Natural killer cell treated with Interleukin-12 subunit alpha and Interleukin-12 subunit beta and Interleukin-15 and Interleukin-18, amount 100 ng/mL, for 72 hours (primary cell): ENCODE measurements at places on chromosomes 12 and 14. TPM values are rescaled to one million over a fixed set of nuclear protein-coding genes. Genes with fewer than 3 reads are reported as not detected.

DNA sequence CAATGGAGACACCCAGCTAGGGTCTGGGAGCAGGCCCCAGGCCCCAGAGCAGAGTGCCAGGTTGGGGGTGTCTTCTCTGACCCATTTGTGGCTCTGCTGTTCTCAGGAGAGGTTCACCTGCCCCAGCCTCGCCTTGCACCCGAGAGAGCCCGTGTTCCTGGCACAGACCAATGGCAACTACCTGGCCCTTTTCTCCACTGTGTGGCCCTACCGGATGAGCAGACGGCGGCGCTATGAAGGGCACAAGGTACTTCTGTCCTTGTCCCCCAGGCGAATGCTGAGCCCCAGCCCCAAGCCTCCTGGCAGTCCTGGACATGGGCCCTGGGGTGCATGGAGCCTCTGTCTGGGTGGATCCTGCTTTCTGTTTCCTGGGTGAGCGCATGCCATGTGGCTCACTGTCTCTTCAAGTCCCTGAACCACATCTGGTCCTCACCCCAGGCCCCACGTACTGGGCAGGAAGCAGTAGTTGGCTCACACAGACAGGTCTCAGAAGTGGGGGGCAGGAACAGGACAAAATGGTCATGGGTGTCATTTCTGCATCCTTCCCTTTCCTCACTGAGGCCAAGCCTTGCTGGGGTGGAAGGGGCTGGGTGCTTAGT lies 58.2 kb downstream of the BEGAIN start:
- no peak overlapping the region for H3K4me3 ChIP-seq
- no peak for DNase-seq
- H3K27me3 ChIP-seq = no peaks in the 10 kb centered on the region
- H3K27ac ChIP-seq = no peak overlapping the region
- no peaks in the 10 kb centered on the region for H3K4me1 ChIP-seq

TAS2R8 gene
- total RNA-seq = not detected

- peaks cover 6% of the 10 kb centered on the region for H3K4me1 ChIP-seq
- H3K27ac ChIP-seq = no peak overlapping the region
- no peak overlapping the region for H3K4me3 ChIP-seq
- H3K27me3 ChIP-seq = peaks cover 31% of the 10 kb centered on the region
Observed at GRCh38 chr12:116698116-116698515, 39.8 kb downstream of the SPRING1 start.

GRCh38 chr14:55691659-55692058 lies 111.7 kb downstream of the KTN1 start:
- no peaks in the 10 kb centered on the region for H3K4me1 ChIP-seq
- no peaks in the 10 kb centered on the region for H3K27me3 ChIP-seq
- no peak overlapping the region for H3K27ac ChIP-seq
- no peak overlapping the region for H3K4me3 ChIP-seq
- H3K36me3 ChIP-seq = peaks cover under 1% of the 10 kb centered on the region
- no peak for DNase-seq

DNA sequence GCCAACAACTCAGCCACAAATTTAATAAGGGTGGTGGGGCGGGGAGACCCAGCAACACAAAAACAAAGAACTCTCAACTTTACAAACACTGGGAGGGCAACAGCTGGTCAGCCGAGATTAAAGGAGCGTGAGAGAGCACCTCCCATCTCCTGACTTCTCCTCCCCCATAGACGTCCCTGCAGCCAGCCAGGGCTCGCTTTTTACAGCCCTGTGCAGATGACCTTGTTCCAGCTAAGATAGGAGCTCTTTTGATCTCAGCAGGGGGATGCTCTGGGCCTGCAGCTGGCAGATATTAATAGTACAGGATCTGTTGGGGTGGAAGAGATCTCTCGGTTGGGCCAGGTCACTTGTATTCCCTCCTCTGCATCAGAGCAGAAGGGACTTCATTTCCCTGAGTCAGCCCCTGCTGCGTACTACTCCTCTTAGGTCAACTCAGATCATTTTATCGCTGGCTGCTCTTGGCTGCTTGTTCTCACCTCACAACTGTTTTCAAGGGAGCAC lies 475.8 kb downstream of the RAD51B start:
- no peaks in the 10 kb centered on the region for H3K27me3 ChIP-seq
- H3K4me3 ChIP-seq = no peak overlapping the region
- peaks cover 23% of the 10 kb centered on the region for H3K4me1 ChIP-seq
- H3K36me3 ChIP-seq = no peaks in the 10 kb centered on the region

SRRM4 gene
- not detected for total RNA-seq

DNA sequence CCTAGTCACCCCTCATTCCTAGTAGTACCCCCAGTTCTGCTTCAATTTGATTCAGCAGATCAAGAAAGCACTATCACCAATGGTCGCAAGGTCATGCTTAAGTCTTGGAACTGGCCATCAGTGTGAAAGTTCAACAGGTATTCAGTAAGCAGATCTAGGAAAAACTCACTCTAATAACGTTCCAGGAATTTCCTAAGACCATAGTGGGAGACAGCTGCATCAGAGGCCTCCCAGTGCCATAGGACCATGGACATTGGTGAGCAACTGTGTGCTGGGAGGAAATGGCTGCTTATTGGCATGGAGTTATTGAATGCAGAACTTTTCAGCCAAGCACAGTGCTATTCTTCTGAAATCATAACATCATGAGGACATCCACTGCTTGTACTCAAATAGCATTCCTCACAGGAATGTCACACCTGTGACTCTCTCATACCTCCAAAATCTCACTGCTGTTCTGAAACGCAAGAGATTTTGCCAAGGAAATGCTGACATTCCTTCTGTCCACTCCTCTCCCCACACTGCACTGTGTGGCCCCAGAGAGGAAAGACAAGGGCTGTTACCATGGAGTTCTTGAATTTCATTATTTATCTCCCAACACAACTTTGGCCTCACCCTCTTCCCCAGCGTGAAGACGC lies 30.9 kb upstream of the MDM2 start:
- no peak for DNase-seq
- no peaks in the 10 kb centered on the region for H3K27me3 ChIP-seq
- peaks cover 10% of the 10 kb centered on the region for H3K4me1 ChIP-seq

- H3K4me1 ChIP-seq = peaks cover 4% of the 10 kb centered on the region
- DNase-seq = no peak
- H3K36me3 ChIP-seq = peaks cover 9% of the 10 kb centered on the region
- H3K27ac ChIP-seq = no peak overlapping the region
Observed at GRCh38 chr14:65015391-65015790, 28.7 kb downstream of the FNTB start.

- H3K27me3 ChIP-seq = no peaks in the 10 kb centered on the region
- H3K4me3 ChIP-seq = no peak overlapping the region
- peaks cover 26% of the 10 kb centered on the region for H3K36me3 ChIP-seq
- no peak for DNase-seq
Observed at GRCh38 chr14:100348784-100349685, 25.9 kb downstream of the SLC25A47 start.

GRCh38 chr12:109930028-109930800 lies 30.1 kb downstream of the TCHP start:
- DNase-seq = no peak
- H3K36me3 ChIP-seq = peaks cover 9% of the 10 kb centered on the region
- no peaks in the 10 kb centered on the region for H3K4me1 ChIP-seq
- no peak overlapping the region for H3K4me3 ChIP-seq

DNA sequence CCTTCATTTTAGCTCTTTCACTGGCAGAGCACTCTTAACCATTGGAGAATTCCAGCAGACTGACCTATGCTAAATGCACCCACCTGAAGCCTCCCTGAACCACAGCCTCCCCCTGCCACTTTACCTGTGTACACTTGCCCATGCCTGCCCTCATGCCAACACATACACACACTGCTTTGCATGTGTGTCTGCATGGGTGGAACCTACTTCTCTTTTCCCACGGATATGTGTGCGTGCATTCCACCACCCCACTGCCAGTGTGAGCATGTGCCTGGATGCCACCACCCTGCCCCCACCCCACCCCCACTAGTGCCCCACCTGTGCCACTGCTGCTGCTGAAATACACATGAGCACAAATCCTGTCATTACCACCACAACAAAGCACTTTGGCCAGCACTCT lies 49.5 kb upstream of the EEA1 start:
- no peak overlapping the region for H3K4me3 ChIP-seq
- no peak overlapping the region for H3K27ac ChIP-seq
- no peaks in the 10 kb centered on the region for H3K4me1 ChIP-seq
- H3K36me3 ChIP-seq = peaks cover 10% of the 10 kb centered on the region
- H3K27me3 ChIP-seq = peaks cover 11% of the 10 kb centered on the region
- no peak for DNase-seq
